GM23248 (cell line): ENCODE measurements at places on chromosomes 5 and 9.
A peak's percentile ranks its signal among the peaks of the same experiment; 100 is the strongest.

GRCh38 chr5:135190416-135191083 lies 156.5 kb upstream of the PITX1 start:
- DNase-seq, result no peak

GRCh38 chr5:56494300-56494731 lies 261.2 kb upstream of the ANKRD55 start:
- peak; percentile 10 for DNase-seq

GRCh38 chr9:4207881-4208615 lies 91.8 kb downstream of the GLIS3 start:
- peak; percentile 85 for DNase-seq

DNA sequence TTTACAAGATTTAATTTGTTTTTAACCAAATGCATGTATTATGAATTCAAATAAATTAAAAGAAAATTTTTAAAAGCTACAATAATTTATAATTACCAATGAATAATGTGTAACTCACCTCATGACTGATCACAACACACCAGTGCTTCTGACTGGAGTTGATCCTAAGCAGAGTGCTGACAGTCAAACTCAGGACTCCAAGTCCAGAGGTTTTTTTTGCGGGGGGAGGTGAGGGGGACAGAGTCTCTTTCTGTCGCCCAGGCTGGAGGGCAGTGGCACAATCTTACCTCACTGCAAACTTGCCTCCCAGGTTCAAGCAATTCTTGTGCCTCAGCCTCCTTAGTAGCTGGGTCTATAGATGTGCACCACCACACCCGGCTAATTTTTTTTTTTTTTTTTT lies 71.0 kb upstream of the MELK start:
- DNase-seq, result no peak

DNA sequence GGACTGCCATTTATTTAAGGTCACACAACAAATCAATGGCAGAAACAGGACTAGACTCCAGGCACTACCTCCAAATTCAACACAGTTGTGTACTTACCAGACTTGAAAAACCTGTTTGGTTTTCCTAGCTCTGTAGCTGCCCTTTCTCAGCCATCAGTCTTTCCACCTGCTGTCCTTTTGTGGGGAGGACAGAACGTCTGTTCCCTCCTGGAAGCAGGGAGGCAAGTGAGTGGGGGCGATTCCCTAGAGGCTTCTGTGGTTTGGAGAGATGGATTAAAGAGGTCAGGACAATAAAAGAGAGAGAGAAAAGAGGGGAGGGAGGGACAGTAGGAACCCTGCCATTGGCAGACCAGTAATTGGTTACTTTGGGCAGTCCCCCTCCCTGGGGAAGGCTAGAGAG lies 14.7 kb downstream of the ASTN2 start:
- no peak for DNase-seq

DNA sequence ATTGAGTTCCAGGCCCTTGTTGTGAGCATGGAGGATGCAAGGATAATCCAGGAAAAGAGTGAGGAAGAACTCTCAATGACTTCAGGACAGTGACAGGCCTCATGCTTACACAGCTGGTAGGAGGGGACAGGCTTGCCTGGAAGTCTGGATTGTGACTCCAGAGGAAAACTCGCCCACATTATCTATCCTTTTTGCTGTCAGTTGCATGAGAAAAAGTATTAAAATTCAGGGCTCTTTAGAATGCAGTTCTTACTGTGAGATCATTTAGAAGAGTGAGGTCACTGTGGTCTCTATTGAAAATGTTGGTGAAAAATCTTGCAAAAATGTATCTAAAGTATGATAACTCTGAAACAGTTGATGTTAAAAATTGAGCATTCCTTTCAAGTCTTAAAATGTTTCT lies 30.5 kb downstream of the NTRK2 start:
- DNase-seq, result no peak
